CD4-positive, alpha-beta T cell treated with Interleukin-12 subunit alpha and Interleukin-12 subunit beta, for 1 hour (primary cell): ENCODE measurements at places on chromosomes 7 and 10.

DNA sequence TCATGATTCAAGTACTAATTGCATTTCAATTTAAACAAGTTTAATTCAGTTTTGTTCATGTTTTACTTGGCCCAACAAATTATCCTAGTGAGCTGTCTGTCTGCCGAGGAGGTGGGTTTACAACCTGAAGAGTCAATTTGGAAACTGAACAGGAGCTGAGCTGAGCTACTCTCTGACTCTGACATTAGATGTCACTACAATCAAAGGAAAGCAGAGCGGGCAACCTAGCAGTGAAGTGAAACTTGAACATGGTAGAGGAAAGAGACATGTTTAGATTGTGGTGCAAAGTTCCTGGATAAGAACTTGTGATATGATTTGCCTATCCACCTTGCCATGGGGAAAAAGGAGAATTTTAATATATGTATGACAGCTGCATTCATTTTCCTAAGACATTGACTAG, 9.6 kb upstream of the AGR3 start:
- DNase-seq = peak; percentile 41

- no peak for DNase-seq
These were observed 7.3 kb downstream of the ZCCHC24 start for GRCh38 chr10:79438021-79438698.

DNA sequence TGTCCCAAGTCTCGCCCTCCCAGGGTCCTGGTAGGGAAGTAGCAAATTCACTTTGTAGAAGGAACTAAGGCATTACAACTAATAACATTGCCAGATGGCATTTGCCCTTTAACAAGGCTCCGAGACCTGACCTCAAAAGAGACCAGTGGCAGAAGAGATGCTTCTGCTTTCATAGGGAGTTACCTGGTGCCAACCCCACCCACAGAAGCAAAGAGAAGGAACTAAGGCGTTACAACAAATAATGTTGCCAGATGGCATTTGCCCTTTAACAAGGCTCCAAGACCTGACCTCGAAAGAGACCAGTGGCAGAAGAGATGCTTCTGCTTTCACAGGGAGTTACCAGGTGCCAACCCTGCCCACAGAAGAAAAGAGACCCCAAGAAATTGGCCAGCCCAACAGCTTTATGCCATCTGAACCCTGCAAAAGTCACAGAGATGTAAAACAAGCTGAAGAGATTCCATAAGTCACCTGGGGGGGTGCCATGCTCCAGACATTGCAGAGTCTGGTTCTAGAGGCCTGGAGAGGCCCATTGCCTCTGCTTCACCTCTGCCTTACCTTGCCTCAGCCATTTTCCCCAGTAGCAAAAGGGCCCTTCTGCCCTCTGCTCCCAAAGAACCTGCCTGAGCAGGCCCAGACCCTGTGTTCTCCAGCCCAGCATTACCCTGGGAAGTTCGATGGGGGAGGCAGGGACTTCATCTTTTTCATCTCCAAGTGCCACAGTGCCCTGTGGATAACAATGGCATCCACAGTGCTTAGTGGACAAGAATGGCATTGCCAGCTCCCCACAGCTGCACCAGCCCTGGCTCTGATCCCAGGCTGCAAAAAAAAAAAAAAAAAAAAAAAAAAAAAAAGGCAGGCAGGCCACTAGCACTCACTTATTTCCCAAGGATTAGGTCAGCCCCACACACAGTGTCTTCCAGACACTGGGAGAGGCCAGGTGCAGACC, 179.5 kb upstream of the PLXNA4 start:
- DNase-seq = no peak

DNA sequence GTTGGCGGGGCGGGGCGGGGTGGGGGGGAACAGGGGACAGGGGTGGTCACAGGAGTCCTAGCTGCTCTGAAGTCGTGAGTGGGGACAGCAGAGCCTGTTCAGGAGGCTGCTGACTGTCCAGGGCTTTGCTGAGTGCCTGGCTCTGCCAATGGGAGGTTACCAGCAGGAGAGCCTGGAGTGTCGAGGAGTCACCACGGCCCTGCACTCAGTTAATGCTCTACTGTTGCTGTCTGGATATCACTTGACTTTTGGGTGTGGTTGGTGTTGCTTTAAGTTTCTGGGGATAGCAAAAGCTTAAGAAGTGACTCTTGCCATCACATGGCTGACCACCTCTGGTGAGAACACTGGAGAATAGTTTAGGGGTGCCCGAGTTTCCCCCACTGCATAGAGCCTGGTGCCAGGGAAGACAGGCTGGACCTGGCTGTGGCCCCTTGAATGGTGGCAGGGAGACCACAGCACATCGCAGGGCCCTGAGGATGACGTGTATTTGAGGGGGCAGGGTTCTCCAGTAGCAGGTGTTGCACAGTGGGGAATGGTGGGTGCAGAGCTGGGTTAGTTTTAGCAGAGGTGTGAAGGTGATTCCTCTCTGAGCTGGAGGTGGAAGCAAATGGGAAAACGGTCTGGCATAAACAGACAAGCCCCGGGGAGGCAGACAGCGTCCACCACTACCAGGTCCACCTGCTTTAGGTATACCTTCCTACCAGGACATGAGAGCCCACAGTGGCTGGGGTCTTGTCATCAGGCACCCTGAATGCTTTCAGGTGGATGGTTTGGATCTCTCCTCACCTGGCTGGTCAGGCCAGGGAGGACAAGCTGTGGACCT, 54.2 kb upstream of the CAMK2B start:
- DNase-seq = no peak

DNA sequence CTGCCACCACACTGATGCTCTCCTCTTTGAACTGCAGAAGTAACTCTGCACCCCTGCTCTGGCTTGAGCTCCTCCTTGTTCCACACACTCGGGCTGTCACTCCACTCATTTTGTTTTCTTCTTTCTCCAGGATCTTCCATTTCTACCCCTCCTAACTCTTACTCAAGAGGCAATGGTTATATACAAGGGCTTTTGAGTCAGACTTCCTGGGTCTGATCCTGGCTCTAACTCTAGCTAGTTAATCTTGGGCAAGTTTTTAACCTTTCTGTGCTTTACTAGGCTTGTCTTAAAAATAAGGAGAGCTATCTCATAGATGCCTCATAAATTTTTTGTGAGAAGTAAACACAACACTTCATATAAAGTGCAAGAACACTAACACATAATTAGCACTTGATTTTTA, 45.3 kb upstream of the GNAI1 start:
- no peak for DNase-seq
